ENCODE measurements at places on chromosomes 4 and X.
A peak's percentile ranks its signal among the peaks of the same experiment; 100 is the strongest.

DNA sequence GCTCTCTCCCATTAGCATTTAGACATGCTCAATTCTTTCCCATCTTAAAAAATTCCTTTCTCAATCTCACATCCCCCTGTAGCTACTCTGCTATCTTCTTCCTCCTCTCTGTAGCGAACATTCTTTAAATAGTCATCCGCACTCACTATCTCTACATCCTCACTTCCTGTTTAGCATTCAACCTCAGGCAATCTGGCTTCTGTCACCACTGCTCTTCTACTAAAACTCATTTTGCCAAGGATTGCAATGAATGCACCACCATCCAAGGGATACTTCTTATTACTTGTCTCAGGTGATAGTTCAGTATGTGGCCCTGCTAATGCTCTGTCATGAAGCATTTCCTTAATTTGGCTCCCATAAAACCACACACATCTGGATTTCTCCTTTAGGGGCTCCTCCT, 10.9 kb upstream of the TET2 start:
- no peak for DNase-seq

GRCh38 chr4:186852964-186853391, 129.3 kb upstream of the FAT1 start:
- DNase-seq = no peak

DNA sequence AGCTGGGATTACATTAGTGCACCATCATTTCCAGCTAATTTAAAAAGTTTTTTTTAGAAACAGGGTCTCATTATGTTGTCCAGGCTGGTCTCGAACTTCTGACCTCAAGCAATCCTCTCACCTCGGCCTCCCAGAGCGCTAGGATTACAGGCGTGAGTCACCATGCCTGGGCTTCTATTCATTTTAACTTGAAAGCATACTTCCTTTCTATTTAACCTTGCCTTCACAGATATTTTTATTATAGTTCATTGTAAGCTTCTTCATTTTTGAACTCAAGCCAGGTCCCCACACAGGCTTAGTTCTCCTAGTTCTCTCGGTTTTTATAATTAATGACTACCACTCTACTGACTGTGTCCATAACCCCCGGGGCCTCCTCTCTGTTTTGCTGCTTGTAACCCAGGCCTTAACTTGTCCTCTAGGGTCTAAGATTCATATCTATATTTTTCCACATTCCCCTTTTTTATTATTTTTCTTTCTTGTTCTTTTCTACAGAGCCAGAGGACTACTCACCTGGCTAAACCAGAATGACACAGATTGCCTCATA, 50.7 kb downstream of the SNX12 start:
- peak; percentile 1 for DNase-seq

DNA sequence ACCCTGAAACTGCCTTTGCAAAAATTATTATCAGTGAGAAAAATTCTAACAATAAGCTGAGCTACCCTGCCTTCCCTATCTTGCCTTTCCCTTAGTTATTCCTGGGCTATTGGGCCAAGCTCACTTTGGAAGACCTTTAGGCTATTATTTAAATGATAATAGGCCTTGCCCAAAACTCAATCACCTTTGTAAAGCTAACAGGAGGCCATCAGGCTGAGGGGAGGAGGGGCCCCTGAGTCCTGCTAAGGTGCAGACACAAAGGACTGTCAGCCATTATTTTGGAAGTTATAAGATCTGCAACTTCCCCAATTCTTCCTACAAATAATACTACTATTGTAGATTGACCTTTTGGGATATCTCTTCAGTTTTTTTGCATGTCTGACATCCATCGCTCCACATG, 278.8 kb upstream of the DIAPH2 start:
- no peak for DNase-seq

- no peak for DNase-seq
Observed at GRCh38 chrX:68584221-68584620, 63.2 kb upstream of the STARD8 start.

GRCh38 chr4:77044461-77045150, 31.2 kb downstream of the CCNI start:
- no peak for DNase-seq

GRCh38 chr4:122783301-122784215, 43.1 kb upstream of the FGF2 start:
- DNase-seq = peak; percentile 91
